Kasumi-1 (cell line): ENCODE measurements at places on chromosomes 2 and 18.
A peak's percentile ranks its signal among the peaks of the same experiment; 100 is the strongest.

- DNase-seq, result peak; percentile 80
Measured at GRCh38 chr2:70086278-70086837, 919 bp upstream of the PCBP1 start.

DNA sequence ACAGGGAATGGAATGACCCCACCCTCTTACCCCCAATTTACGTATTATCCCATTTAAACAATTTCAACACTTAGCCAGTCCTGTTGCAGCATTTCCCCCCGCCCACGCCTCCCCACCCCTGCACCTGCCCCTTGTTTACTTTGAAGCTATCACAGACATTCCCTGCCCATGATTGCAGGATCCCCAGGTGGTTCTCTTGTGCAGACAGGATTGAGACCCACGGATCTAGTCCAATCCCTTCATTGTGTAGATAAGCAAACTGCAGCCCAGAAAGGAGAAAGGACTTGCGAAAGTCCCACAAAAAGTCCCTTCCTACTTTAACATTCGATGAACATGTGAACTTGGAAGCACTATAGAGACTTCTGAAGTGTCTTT, 38.9 kb downstream of the TMEM17 start:
- DNase-seq, result no peak

GRCh38 chr2:9565436-9566153, 10.0 kb upstream of the ADAM17 start:
- no peak for DNase-seq

DNA sequence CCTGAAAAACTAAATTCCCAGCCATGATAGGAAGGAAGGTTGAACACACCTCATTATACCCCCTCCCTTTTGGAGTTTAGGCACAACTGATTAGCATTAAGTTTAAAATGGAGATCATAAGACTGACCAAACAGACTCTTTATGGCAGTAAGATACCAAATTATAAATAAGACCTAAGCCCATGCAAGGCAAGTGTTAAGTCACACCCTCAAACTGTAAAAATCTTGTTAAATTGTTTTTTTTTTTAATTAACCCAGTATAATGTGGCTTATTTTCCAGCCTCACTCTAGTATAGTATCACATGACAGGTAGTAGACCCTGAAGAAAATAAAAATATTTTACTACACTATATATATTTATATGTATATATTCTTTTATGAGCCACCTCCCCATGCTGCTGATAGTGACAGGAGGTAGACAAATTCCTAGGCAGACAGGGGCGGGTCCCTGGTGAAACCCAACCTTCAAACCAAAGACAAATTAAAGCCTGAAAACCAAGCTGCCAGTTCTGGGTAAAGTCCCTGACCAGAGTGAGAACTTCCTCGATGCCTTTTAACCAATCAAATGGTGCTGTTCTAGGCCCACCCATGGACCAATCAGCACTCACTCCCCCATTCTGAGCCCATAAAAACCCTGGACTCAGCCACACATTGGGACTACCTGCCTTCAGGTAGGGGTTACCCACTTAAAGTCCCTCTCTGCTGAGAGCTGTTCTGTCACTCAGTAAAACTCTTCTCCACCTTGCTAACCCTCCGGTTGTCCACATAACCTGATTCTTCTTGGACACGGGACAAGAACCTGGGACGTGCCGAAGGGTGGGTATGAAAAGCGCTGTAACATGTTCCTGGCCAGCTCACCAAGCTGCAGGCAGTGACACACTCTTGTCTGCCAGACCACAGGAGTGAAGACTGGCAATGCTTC, 123.9 kb upstream of the B3GNT2 start:
- DNase-seq, result no peak

- no peak for DNase-seq
Measured at GRCh38 chr2:145286716-145287275, 766.9 kb upstream of the ZEB2 start.

DNA sequence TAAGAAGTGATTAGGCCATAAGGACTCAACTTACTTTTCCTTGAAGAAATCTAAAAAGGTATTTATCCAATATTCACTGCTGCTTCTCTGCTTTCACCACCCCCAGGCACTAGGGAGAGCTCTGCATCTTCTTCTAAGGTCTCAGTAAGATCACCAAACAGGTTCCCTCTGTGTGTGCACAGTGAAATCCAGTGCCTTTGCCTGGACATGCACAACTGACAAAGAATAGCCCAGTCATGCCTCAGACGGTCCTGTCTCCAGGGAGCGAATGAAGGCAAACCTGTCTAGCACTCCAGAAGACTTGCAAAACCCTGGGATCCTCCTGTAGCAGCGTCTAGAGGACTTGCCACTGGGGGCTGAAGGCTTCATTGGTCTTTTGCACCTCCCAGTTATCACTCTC, 344.5 kb upstream of the LRATD1 start:
- DNase-seq, result no peak

GRCh38 chr18:45930963-45931362, 36.2 kb downstream of the EPG5 start:
- DNase-seq, result no peak

DNA sequence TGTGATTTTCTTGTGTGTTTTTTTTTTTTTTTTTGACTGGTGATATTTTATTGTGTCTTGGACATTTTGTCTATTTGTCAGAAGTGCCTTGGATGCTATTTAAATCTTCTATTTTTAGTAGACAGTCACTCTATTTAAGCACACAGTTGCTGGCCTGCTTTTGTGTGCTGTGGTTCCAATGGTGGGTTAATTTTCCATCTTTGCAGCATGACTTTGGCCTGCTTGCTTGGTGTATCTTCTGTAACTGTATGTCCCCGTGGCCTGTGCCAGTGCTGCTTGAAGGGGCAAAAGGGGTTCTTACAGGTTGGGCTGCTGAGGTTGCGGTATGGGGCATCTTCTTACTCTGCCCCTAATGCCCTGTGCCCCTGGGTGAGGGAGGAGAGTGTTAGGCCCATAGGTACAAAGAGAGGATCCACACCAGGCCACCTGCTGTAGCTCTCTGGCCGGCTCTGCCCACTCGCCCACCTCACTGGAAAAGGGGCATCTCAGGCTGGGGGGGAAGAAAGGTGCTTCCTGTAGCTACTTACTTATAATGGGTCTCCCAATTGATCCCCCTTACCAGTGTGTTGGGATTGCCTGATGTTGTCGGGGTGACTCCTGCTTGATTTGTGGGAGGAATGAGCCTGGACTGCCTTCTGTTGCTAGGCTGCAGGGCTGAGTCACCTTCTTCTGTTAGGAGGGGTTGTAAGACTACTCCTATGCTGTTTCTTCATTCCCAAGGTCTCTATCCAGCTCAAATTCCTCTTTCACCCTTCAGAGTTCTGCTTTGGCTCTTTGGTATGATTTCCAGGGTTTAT, 490.0 kb upstream of the HS6ST1 start:
- no peak for DNase-seq

- DNase-seq, result no peak
Measured at GRCh38 chr2:192480984-192481383, 286.3 kb upstream of the TMEFF2 start.

GRCh38 chr2:241659150-241659739, 21.8 kb downstream of the ATG4B start:
- DNase-seq, result peak; percentile 32

- DNase-seq, result no peak
Measured at GRCh38 chr2:133418021-133418420, 150.2 kb downstream of the NCKAP5 start.

DNA sequence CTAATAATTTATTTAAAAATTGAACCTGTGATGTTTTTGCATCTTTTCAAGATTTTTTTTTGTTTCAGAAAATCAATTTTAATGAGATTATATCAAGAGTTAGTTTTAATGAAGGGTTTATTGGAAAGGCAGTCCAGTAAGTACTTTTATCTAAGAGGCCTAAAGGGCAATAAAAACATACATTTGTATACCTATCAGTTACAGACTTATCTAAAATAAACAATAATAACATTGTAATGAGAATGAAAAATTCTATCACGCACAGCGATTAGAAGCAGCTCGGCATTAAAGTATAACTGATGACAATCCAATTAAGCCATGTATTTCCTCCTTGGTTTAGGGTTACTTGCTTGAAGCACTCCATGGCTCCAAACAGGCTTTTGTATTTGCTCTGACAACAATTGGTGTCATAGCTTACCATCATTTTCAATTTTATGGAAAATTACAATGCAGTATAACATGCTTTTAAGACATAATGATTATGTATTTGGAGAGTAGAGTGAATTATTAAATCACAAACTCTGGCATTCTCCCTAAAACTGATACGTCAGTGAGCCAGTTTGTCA, 629.4 kb downstream of the TSN start:
- DNase-seq, result no peak

- no peak for DNase-seq
Measured at GRCh38 chr2:129829588-129829987, 149.9 kb upstream of the RAB6C start.

GRCh38 chr2:1898461-1899395, 154.4 kb upstream of the PXDN start:
- DNase-seq, result no peak
